Nucleus accumbens (tissue), 56 donors: ENCODE measurements at places on chromosomes 2 and 18.

DNA sequence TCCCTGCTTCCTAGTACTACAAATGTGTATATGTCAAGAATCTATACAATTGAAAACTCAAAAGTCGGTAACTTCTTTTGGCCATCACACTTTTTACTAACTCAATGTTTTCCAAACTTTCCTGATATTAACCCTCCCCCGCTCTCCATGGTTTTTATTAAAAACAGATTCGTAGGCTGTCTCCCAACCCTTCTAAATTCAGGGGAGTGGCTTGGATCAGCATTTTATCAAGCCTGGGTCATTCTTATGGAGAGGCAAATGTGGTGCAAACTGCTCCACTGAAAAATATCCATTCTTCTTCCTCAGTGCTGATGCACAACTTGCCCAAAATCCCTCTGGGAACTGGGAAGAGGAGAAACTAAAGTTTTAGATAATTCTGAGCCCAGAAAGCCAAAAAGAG, 134.2 kb downstream of the RIF1 start:
- no peak for DNase-seq

- DNase-seq: no peak
Measured at GRCh38 chr2:199851501-199851810, 464 bp upstream of the FTCDNL1 start.

- DNase-seq: no peak
Measured at GRCh38 chr2:156901373-156902031, 356.0 kb upstream of the GALNT5 start.

GRCh38 chr2:176646033-176646615, 376.9 kb downstream of the MTX2 start:
- DNase-seq: no peak

GRCh38 chr2:218875692-218876246, 4.9 kb upstream of the WNT10A start:
- no peak for DNase-seq

DNA sequence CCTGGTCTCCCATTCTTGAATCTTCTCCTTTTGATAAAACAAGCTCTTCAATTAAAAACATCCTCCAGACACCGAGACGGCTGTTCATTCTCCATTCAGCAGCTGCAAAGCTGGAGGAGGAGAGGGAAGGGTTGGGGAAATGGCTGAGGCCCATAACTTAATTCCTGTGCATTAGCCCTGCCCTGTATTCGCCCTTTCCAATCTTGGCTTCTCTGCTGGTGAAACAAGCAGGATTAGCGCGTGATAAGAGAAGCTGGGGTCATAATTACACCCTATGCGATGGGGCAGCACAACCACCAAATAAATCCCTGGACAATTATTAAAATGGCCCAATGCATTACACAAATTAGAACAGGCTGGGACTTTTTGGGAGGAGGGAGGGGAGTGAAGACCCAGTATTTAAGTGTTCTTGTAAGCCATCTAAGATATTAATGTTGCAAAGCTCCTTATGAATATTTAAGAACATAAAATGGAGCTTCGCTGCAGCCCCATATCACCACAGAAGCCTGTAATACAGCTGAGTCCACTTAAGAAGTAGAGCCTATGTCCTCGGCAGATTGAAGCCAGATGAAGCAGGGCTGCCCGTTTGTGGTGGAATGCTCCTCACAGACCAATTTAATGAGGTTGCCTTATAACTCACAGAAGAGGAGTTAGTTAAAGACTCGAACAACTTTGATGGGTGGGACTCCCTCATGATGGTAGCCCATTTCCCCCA, 176.6 kb upstream of the SKOR2 start:
- no peak for DNase-seq

GRCh38 chr2:218465987-218466633, 47.2 kb downstream of the VIL1 start:
- no peak for DNase-seq

DNA sequence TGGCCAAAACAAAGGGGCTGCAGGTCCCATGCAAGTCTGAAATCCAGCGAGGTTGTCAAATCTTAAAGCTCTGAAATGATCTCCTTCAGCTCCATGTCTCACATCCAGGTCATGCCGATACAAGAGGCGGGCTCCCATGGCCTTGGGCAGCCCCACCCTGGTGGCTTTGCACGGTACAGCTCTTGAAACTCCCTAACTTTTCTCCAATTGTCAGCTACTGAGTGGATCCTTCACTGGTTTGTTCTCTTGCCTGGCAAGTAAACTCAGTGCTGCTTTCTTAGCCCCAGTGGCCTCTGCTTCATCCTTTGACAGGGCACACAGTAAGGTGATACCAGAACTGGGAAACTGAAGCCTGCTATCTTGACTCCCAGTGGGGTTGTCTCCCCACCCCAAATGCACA, 26.3 kb downstream of the SERPINB13 start:
- DNase-seq: no peak

GRCh38 chr2:148922062-148922461, 47.0 kb downstream of the KIF5C start:
- DNase-seq: no peak

DNA sequence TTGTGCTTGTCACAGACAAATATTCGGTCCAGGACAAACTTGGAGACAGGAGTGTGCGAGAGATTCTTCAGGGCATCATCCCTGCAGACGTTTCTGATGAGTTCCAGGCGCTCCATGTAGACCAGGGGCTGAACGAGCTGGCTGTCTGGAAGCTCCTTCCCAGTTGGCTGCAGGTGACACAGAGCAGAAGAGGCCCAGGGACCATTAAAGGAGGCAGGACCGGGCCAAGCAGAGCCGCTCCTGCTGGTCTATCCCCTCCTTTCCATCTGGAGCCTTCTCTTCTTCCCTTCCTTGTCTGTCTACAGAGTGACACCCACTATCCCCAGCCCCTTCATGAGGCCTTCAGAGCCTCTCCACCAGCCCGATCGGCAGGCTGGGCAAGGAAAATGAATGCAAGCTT, 19.5 kb downstream of the CHST10 start:
- DNase-seq: no peak

GRCh38 chr2:44618251-44619023, 256.7 kb downstream of the CAMKMT start:
- no peak for DNase-seq

GRCh38 chr2:169330555-169331198, 31.7 kb downstream of the LRP2 start:
- no peak for DNase-seq

- DNase-seq: no peak
Measured at GRCh38 chr2:21966139-21966538, 842.4 kb downstream of the TDRD15 start.

GRCh38 chr2:79139423-79139822, 19.1 kb downstream of the REG1A start:
- no peak for DNase-seq

GRCh38 chr2:25586726-25587144, 86.6 kb downstream of the DTNB start:
- DNase-seq: no peak

- DNase-seq: no peak
Measured at GRCh38 chr18:52403291-52404021, 63.5 kb downstream of the DCC start.

DNA sequence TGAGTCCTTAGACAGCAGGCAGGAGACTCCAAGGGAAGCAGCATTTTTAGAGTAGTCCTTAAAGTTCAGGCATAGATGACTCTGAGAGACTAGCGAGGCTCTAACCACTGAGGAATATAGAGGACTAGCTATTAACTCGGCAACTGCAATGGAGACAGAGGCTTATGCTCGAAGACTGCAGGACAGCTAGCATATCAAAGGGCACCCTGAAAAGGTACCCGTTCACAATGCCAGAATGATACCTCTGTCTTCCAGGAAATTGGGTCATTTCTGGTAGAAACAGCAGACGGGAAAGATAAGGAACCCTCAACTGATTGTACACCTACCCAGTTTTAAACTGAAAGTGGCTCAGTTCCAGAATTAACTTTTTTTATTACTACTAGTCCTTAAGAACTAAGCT, 1204.0 kb upstream of the ZEB2 start:
- no peak for DNase-seq

- no peak for DNase-seq
Measured at GRCh38 chr2:217530392-217531090, 472.3 kb downstream of the TNS1 start.
